NCI-H526 (cell line): ENCODE measurements at places on chromosomes 7 and 10.

- no peak for DNase-seq
These were observed 3.1 kb upstream of the CALHM2 start for GRCh38 chr10:103455235-103455634.

DNA sequence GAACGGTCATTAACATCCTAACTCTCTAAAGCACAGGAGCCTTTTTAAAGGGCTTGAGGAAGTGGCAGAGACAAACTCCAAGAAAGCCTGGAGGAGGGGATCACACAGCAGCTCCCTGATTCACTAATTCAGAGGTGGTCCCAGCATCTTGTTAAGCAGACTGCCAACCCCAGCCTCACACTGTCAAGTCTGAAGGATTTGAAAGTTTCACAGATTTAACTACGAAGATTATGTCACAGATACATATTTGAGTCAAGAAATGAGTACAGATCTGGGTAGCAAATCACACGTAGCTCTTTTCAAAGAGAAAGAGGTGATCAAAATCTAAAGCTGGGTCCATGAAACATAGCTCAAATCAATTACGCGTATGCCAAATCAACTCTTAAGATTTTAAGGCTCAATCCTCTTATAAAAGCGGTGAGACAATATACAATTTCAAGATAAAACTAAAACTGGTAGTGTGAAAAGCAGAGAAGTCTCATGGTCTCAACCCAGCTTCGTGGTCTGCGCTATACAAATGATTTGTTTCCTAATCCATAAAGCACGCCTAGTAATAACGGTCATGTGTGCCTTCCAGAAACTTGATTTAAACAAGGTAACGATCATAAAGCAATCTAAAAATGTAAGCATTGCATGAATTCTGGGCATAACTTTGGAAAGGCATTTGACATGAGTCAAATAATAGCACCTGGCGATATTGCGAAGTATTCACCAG, 229.9 kb upstream of the MKLN1 start:
- no peak for DNase-seq

DNA sequence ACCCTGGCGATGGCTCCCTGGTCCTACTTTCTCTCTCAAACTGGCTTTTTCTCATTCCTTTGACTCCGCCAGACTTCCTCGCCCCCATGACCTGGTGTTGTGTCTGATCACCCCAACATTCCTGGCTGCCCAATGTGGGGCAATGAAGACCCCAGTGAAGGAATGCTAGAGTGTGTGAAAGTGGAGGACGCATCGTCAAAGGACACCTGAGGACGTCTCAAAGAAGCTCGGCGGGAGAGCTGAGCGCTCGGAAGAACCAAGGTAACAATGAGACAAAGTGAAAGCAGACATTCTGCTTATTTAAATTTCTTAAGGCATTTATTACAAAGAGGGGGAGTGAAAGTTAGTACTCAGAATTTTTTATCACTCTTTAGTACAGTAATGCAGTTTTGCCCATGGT, 31.7 kb upstream of the AKR1C2 start:
- DNase-seq = no peak

GRCh38 chr7:79933144-79933543, 201.5 kb upstream of the GNAI1 start:
- no peak for DNase-seq

DNA sequence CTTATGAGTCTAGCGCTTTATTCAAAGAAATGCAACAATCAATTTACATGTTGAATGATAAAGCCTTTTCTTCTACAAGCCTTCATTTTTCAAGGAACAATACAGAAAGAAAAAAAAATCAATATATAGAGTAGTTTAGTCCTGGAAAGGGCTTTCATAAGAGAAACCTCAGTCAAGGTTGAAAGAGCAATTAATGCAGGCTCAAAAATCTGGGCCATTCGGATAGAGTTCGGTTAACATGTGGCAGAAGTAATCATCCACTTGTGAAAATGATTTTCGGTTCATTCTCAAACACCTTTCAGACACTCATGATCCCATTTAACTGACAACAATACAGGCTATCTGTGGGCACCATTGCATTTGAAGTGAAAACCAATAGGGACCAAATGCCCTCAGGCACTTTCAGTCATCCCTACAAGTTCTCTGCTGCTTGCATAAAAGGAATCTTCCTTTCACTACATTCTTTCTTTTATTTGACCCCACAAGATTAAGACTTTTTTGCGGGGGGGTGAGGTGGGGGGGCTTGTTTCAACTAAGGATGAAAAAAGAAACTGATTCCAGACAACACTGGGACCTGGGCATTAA, 177.9 kb downstream of the RNF133 start:
- DNase-seq = no peak

DNA sequence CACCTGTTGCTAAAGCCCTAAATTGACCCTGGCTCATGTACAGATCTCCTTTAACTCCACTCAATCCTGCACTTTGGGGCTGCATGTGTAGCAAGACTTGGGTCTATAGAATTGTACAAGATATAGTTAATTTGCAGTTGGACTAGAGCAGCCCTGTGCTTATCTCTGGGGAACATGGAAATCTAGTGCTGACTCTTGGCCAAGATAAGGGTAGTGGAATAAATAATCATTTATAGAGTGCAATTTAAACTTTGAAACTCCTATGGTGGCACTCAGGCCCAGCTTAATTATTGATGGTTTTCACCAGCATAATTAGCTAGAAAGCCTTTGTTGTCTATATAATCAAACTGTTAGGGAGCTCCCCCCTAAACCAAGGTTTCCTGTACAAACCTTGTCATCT, 39.2 kb upstream of the MBL2 start:
- DNase-seq = no peak

DNA sequence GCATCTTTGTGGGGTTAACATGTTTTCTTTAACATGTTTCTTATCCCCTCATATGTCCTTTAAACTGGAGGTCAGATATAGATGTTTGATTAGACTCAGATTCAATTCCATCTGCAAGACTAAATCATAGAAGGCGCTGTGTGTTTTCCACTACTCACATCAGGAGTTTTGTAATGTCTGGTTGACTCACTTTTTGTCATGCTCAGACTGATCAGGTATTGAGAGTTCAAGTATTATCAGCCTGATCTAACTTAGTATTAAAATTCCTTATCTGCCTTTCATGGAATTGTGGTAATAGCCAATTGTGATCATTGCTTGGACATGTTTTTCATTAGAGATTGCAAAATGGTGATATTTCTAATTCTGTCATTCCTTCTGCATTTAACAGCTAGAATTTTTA, 30.2 kb downstream of the ENTPD7 start:
- DNase-seq = no peak

DNA sequence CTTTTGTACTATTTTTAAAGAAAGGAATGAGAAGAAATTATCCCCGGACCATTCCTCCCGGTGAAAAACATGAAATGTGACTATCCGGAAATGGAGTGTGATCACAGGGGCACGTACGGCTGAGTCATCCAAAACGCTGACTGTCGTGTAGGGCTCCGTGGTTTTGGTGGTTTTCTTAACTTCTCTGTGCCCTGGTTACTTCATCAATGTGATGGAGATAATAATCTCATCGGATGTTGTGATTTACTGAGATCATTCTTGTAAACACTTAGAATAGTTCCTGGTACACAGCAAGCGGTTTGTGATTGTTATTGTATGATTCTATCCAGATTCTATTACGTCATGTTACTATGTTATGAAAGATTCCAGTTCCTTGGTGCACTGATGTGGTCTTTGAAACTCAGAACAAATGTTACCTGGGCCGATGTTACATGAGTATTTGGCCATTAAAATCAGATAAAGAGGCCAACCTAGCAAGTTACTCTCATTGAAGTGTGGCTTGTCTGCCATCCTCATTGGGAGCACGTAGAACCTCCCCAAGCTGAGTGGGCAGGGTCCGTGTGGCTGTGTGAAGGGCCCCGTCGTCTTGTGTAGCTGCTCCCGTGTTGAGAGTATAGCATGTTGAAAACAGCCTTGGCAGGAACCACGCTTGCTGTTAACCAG, 99.5 kb downstream of the CAMK1D start:
- no peak for DNase-seq

GRCh38 chr10:132138133-132138532, 48.6 kb upstream of the DPYSL4 start:
- no peak for DNase-seq

- no peak for DNase-seq
These were observed 118.0 kb downstream of the OTUD1 start for GRCh38 chr10:23556727-23557440.

DNA sequence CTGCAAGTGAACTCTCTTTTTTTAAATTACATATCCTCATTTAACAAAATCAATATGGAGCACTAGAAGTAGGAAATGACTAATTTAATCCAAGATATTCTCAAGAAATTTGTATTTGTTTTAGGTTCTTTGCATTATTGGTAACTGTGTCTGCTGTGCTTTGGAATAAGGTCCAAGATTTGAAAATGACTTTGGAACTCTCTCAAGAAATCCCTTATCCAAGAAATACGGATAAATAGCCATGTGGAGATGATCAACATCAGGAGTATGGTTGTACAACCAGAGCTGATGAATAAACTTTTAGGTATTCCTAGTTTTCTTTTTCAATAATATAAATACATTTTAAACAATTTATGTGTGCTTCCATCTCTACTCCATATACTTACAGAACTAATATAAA, 279.9 kb upstream of the SEMA3C start:
- DNase-seq = no peak

DNA sequence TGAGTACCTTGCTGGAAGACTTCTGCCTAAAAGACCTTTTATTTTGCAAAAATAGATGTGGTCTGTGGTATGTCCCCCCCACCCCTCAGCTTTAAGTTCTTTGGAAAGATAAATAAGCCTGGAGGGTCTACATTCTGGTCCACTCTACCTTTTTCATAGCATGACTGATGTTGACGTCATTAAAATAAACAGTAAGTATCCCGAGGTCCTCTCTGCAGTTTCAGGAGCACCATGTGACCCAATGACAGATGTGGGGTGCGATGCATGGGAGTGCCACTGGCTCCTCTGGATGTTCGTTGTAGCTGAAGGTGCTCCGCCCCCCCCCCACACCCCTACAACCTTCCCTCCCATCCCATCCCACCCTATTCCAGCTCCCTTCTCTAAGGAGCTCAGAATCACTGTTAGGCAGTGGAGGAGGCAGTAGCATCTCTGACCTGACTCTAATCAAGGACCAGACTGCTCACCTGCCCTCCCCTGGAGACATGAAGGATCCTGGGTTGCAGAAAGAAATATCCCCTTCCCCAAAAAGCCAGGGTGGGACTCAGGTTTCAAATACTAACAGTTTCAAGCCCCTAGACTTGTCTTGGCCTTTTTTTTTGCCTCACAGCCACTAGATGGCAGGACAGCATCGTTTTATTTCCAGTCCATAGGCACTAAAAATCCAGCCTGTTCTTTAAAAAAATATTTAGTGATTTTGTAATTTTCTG, 25.1 kb downstream of the CASP7 start:
- peak; percentile 55 for DNase-seq

DNA sequence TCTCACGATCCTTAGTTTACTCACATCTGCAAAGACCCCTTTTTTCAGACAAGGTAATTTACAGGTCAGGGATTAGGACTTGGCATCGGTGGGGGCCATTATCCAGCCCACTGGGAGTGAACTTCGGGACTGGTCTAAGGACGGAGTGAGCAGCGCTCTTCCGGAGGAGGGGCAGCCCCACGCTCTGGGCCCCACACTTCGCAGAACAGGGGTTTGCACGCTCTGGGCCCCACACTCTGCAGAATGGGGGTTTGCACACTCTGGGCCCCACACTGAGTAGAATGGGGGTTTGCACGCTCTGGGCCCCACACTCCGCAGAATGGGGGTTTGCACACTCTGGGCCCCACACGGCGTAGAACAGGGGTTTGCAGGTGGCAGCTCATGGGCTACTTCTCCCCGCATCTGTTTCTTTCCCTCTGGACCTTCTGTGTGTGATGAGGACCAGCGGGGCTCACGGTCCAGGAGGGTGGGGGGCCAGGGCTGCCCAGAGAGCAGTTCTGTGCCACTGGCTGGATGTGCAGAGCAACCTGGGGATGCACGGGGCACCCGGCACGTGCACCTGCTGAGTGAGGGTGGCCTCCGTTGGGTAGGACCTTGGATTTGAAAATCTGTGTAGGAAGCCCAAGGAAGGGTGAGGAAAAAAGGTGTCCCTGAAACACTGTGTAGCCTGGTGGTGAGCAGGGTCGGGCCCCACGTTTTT, 134.8 kb downstream of the WDR37 start:
- DNase-seq = no peak

DNA sequence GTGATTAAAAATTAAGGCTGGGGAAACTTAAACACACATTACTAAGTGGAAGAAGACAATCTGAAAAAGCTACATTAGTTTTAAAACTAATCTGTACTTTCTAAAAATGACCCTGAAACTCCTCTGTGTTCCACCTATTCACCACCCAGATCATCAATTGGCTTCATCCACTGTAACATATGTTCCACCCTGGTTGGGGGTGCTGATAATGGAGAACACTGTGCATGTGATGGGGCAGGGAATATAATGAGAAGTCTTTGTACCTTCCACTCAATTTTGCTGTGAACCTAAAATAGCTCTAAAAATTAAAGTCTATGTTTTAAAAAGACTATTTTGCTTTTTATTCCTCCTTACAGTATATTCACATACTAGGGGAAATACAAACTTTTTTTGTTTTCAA, 132.7 kb downstream of the CNOT4 start:
- no peak for DNase-seq

- no peak for DNase-seq
These were observed 33.0 kb downstream of the WIPF3 start for GRCh38 chr7:29839302-29839701.

- no peak for DNase-seq
These were observed 9.7 kb upstream of the CCNY start for GRCh38 chr10:35326466-35327235.

DNA sequence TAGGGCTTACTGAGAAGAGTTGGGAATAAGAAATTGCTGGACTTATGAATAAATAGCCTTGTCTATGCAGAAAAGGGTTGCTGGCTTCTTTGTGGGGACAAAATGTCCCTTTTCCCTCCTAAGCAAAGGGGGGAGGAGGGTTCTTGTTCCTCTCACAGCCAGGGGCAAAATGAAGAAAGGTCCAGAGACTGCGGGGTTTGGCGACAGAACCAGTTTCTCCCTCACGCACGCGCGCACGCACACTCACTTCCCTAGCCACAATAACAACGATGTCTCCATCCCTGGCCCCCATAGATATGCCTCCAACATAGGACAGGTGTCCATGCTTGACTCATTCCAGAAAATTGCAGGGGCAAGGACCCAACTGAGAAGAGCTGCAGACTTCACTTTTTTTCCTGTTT, 3.3 kb downstream of the ZMIZ1 start:
- DNase-seq = no peak

GRCh38 chr10:110459600-110459999, 38.1 kb upstream of the DUSP5 start:
- DNase-seq = no peak

DNA sequence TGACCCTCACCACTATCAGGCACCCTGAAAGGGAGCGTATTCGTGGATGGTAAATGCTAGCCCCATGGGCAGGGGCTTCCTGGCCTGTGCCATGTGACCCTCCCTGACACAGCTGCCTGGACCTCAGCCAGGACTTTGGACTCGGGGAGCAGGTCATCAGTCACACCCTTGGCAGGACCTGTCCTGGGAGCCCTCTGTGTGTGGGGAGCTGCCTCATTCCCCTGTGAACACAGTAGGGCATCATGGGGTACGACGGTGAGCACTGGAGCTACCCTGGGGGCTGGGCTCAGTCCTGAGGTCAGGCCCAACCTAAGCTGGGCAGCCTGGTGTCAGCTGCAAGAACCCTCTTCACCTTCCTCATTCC, 129.3 kb upstream of the FAM20C start:
- DNase-seq = no peak
